ENCODE measurements at places on chromosomes 11 and 22.

DNA sequence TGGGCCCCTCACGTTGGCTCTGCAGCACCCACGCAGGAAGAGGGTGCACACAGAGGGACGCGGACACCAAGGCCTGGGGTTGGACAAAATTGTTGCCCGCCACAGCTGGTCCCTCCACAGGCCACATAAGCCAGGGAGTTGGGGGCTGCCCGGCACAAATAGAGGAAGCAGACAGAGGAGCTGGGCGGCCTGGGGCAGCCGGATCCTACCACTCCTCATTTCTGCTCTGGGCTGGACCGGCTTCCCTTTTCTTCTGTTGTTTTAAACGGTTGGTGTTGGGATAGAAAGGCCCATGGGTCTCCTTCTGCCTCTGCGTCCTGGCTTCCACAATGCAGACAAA, 36.4 kb upstream of the LINC01488 start:
- DNase-seq = no peak

DNA sequence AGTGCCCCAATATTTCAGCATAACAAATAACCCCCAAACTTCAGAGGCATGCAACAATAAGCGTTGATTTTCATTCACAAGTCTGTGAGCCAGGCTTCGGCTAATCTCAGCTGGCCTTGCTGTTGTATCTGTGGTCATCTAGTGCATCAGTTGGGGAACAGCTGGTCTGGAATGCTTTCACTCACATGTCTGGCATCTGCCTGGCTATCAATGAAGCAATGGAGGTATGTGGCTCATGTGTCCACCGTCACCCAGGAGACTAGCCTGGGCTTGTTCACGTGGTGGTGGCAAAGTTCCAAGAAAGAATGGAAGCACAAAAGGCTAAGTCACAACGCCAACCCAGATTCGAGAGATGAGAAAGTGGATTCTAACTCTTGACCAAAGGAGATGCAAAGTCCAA, 304.8 kb upstream of the ISX start:
- DNase-seq = no peak

- no peak for DNase-seq
Measured at GRCh38 chr11:129163714-129164164, 28.4 kb downstream of the ARHGAP32 start.

DNA sequence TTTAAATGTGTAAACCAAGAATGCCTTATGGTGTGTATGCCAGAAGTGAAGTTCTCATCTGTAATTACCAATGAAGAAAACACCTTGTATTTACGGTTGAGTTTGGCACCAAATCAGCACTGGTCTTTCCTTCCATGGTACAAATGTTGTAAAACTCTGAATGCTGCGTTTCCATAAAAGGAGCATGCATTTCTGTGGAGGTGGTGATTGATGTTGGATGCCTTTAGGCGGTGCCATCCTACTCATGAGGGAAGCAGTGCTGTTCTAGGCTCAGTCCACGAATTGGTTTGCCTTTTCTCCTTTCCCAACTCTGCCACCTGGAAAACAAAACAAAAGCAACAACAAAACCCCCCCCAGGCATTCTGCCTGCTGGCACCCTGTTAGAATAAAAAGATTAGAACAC, 124.4 kb downstream of the TEAD1 start:
- no peak for DNase-seq

- DNase-seq = peak; percentile 56
Measured at GRCh38 chr11:18669711-18670110, 28.9 kb upstream of the TMEM86A start.

GRCh38 chr11:105357764-105358163, 218.2 kb upstream of the CARD18 start:
- no peak for DNase-seq

GRCh38 chr11:90698238-90698637, 475.4 kb upstream of the CHORDC1 start:
- DNase-seq = no peak

GRCh38 chr22:28798810-28799605, 1.4 kb downstream of the XBP1 start:
- no peak for DNase-seq

GRCh38 chr11:9692691-9693090, 28.8 kb downstream of the SWAP70 start:
- no peak for DNase-seq

DNA sequence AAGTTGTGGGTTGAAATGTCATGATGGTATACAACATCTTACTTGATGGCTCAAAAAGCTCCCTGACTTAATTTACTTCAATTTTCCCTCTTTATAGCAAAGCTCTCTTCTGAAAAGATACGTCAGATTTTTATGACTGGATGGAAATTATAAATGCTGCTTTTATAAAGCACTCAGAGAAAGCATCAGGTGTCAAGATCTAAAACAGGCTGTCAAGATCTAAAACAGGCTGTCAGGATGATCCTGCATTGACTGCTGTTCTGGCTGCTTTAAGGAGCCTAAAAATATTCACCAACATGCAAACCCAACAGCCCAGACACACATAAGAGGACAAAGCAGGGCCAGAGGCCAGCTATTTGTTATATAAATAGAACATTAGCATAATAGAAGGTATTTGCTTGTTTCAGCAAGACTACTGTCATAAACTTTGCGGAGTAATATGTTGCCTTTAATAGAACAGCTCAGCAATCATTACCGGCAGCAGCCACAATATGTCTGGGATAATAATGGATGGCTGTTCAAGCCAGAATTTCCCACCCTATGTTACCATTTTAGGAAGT, 77.3 kb upstream of the ANO5 start:
- DNase-seq = no peak

Data from NCI-H510A (cell line).